Activated naive CD8-positive, alpha-beta T cell treated with anti-CD3 and anti-CD28 coated beads, Interleukin-2, amount 50 U/mL, for 16 hours (primary cell): ENCODE measurements at places on chromosomes 3 and 15.

DNA sequence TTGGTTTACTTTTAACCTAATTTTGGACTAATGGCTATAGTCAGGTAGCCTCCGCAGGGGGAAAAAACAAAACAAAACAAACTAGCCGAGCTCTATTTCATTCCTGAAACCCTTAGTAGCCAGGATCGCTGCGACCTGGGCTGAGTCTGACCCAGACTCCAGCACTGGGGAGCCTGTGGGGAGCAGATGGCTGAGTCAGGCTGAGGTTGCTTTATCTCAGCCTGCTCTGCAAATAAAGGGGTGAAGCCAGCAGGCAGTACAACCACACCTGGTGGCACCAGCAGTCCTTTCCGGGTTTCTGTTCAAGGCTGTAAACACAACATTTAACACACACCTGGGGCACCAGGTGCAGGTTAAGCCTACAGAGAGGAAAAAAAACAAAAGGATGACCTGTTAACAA lies 27.3 kb downstream of the ABHD2 start:
- DNase-seq, result no peak

GRCh38 chr3:72997421-72997961 lies 880 bp downstream of the PPP4R2 start:
- DNase-seq, result no peak

- DNase-seq, result no peak
Observed at GRCh38 chr15:35362195-35362829, 183.7 kb downstream of the DPH6 start.

GRCh38 chr3:99176169-99176964 lies 274.9 kb upstream of the DCBLD2 start:
- no peak for DNase-seq

- DNase-seq, result no peak
Observed at GRCh38 chr3:99808163-99808794, 9.4 kb upstream of the CMSS1 start.

DNA sequence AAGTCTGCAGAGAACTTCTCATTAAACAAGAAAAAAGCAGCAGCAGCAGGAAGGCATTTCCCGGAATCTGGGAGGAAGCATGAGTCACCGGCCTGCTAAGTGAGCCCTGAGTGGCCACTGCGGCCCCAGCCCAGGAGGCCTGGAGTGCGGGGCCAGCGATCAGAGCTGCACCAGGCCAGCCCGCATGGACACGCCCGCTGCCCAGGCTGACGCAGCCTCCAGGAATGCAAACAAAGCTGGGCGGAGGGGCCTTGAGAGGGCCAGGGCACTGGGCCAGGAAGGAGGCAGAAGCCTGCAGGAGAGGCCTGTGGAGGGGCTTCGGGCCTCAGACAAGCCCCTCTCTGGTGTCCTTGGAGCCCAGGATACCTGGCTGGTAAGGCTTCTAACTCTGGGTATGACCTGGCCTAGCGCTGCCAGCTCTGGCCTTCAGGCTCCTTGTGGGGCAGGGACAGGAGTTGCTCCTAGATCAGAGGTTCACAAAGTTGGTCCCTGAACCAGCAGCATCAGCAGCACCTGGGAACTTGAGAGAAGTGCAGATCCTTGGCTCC lies 101.2 kb downstream of the SMAD6 start:
- no peak for DNase-seq

GRCh38 chr3:163735394-163735793 lies 1342.9 kb downstream of the SI start:
- DNase-seq, result no peak

DNA sequence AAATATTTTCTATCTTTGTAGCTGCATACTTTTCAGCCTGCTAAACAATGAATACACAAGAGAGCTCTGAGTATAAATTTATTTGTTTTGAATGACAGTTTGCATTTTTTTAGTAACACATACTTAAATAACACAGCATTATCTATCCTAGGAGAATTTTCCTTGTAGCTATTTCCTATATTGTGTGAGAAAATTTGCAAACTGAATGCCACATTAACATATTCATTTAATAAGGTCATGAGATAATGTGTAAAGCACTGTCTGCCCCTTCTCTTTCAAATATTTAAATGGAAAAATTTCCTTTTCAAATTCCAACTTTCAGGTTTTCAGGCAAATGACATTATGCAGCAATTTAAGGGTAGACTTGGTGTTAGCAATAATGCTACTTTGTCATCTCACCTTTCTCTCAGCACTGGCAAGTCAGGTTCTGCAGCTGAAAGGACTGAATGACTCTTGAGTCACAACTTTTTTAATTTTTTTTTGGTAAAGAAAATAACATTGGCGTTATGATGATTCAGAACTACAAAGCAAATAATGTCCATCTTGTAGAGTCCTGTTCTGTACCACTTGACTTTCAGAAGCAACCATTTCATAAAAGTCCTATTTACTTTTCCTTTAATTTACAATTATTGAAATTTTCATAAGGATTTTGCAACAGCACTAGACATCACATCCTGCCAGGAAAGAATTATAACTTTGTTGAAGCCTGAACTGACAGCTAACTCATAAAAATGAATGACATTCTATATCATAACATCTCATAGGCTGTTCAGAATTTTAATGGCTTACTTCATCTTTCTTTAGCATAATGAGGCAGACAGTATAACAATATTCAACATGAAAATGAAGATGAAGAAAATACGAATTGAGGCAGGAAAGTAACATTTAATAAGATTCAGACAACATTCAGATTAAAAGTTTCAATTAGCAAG lies 681.6 kb upstream of the SEMA6D start:
- DNase-seq, result no peak

DNA sequence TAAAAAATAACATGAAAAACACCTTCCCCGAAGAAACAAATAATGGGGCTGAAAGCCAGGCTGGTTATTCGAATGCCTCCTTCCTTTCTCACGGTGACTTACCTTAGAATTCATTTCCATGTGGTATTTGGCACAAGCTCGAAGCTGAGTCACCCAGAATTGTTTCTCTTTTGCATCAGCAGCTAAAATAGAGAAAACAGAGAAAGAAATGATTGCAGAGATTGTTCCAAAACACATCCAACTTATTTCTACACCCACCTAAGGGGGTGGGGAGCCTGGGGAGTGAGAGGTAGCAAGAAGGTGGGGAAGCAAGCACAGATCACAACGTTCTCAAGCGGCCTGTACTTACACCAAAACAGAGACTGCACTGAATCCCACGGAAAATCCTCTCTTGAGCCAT lies 104.7 kb downstream of the OSBPL10 start:
- DNase-seq, result no peak

DNA sequence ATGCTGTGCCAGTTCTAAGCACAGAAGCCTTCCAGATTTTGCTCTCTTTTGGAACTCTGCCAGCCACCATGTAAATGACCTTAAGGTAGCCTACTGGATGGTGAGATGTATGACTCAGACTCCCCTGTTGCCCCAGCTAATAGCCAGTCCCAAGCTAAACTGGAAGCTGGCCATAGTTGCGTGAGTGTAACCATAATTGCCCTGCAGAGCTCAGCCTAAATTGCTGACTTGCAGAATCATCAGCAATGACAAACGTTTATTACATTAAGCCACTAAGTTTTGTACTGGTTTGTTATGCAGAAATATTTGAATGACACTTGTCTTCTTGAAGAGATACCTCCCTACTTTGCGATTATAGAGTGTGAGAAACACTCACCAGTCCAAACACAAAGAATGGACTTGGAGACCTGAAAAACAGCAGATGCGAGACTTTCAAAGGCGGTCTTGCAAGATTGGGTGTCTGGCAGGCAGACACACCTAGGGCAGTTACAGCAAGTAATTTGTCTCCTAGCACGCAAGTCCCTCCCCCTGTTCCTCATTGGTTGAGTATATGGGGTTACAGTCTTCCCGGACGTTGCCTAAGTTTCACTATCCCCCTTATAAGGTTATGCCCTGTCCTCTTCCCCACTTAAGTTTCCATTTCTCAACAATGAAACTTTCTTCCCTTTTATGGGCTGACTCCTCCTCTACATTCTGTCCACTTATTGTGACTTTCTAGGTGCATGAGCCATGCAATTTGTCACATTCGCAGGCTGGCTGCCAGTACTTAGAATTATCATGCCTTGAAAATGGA lies 83.6 kb upstream of the XCR1 start:
- DNase-seq, result no peak

DNA sequence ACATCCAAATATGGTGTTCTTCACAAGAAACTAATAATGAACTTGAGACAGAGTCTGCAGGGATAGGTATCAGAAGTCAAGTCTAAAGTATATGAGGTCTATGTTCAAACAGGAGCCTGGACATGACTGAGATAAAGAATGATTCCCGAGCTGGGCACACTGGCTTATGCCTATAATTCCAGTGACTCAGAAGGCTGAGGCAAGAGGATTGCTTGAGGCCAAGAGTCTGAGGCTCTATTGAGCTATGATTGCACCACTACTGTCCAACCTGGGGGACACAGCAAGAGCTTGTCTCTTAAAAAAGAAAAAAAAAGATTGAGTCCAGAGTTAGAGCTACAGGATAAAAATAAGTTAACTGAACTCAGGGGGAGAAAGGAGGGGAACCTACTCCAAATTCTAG lies 246.5 kb downstream of the LRRN1 start:
- no peak for DNase-seq

DNA sequence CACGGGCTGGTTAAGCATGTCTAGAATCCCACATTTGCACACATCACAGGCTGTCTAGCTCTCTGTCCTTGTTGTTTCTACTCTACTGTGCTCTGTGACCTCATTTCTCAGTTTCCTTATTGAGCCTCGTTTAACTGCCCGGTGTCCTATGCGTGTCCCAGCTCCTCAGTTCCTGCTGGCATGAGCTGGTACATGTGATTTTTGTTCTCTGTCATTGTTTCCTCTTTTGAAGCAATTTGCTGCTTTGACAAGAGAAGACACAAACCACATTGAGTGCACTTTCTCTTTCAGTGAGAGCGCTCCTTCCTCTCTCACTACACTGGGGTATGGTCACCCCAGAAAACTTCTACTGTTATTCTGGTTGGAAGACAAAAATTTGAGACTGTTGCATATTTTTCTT lies 563.5 kb downstream of the PDCD6IP start:
- no peak for DNase-seq

GRCh38 chr3:96843505-96844203 lies 29.3 kb downstream of the EPHA6 start:
- no peak for DNase-seq

DNA sequence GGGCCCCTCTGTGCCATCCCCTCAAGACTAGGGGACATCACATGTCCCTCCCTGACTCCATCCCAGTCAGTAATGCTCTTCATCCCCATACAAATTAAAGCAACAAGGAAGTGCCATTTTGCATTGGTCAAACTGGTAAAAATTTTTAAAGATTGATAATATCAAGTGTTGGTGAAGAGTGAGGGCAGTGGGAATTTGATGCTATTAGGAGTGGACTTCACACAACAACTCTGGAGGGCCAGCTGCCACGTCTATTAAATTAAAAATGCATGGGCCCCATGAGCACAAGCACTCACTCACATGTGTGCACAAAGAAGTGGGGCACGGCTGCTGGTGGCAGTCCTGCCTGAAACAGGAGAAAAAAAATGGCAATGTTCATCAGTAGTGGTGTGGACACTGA lies 47.8 kb downstream of the DNAJB8 start:
- no peak for DNase-seq

DNA sequence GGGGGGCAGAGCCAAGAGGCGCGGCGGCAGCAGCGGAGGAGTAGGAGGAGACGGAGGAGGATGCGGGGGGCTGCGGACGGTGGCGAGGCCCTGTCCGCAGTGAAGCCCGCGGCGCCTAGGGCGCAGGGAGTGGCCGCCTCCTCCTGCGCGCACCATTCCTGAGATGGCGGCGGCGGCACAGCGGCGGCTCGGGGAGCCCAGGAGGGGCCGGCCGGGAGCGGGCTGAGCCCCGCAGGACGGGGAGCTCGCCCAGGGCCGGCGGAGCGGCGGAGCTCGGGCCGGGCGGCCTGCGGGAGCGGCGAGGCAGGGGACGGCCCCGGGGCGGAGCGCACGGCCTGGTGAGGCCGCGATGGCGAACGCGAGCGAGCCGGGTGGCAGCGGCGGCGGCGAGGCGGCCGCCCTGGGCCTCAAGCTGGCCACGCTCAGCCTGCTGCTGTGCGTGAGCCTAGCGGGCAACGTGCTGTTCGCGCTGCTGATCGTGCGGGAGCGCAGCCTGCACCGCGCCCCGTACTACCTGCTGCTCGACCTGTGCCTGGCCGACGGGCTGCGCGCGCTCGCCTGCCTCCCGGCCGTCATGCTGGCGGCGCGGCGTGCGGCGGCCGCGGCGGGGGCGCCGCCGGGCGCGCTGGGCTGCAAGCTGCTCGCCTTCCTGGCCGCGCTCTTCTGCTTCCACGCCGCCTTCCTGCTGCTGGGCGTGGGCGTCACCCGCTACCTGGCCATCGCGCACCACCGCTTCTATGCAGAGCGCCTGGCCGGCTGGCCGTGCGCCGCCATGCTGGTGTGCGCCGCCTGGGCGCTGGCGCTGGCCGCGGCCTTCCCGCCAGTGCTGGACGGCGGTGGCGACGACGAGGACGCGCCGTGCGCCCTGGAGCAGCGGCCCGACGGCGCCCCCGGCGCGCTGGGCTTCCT lies at the start of gene GPR27:
GPR27 (plus strand) TSS at position 155 of the 909 bp plus-strand sequence; CDS start at position 350, 195 bp downstream.
- DNase-seq, result no peak

GRCh38 chr15:42152921-42153698 lies 3.3 kb downstream of the PLA2G4F start:
- no peak for DNase-seq

- no peak for DNase-seq
Observed at GRCh38 chr3:7630925-7631324, 770.0 kb downstream of the GRM7 start.

DNA sequence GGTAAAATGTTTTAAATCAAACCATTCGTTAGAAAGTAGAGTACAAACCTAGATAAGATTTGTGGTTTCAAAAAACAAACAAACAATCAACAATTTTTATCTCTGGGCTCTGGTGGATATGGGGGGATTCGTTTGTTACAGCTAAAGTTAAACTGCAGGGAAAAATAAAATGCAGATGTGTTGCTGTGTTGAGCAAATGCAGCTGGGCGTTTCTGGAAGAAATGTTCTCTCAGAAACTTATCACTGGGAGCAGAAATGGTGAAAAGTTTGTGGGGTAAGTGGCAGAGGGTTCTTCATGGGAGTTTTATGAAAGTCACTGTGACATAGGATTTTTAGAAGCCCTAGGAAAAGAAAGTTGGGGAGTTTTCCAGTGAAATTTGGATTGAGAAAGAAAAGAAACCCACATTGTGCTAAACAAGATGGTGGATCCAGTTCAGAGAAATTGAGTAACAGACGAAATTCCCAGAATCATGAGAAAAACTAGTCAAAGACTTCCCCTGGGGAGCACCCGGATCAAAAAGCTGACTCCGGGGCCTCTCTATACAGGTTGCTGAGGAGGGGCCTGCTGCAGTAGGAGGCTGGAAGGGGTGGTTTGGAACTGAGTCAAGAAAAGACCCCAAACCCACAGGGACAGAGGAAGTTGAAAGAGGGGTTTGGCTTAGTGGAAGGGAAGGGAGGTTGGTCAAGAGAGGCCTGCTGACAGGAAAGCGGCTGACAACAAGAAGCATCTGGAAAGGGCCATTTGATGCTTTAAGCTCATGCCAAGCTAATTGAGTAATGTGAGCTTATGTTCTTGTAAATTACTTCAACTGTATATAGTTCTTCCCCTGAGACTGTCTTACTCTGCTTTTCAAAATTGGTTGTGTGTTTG lies 108.7 kb downstream of the RARB start:
- DNase-seq, result no peak

- no peak for DNase-seq
Observed at GRCh38 chr15:91887321-91887720, 33.8 kb downstream of the SLCO3A1 start.
